Left cardiac atrium (tissue), 4 donors: ENCODE measurements at places on chromosomes 2 and 18.

- no peak for DNase-seq
Observed at GRCh38 chr2:119231975-119232665, 8.5 kb downstream of the STEAP3 start.

DNA sequence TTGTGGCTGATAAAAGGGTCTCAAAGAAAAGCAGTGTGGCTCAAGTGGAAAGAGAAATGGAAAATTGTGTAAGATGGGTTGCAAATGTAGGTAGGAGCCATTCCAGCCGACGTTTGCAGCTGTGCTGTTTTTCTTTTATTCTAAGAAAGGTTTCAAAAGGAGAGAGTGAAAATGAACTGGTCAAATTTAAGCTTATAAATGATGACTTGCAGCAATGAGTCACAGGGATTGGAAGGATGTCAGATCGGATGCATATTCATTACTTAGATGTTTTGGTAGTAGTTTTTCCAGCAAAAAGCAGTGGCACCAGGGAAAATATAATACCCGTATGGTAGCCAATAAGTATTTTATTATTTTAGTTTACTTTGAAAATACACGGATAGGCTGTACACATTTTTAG lies 79.1 kb downstream of the LRRTM4 start:
- no peak for DNase-seq

GRCh38 chr18:37335409-37335736 lies 230.2 kb downstream of the CELF4 start:
- DNase-seq = no peak

GRCh38 chr2:189305291-189305943 lies 125.9 kb upstream of the COL5A2 start:
- no peak for DNase-seq

DNA sequence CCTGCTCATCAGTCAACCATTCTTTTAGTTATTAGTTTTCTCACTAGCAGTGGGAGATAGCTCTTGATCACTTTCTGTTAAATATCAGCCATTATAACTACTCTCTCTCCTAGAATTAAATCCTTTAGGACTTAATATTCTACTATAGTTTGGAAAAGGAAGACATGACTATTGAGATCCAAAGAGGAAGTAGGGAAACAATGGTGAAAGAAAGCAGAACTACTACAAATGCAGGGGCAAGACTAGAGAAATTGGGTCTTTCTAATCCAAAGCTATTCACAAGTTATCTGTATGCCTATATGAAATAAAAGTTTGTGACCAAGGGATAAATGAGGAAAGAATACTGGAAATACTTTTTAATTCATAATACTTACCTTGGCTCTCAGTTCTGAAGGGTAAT lies 65.1 kb downstream of the SRBD1 start:
- no peak for DNase-seq

- no peak for DNase-seq
Observed at GRCh38 chr18:51054764-51055163, 24.8 kb downstream of the SMAD4 start.

GRCh38 chr18:62384068-62384467 lies 59.0 kb downstream of the TNFRSF11A start:
- no peak for DNase-seq

- no peak for DNase-seq
Observed at GRCh38 chr18:6198585-6198984, 216.1 kb downstream of the L3MBTL4 start.

DNA sequence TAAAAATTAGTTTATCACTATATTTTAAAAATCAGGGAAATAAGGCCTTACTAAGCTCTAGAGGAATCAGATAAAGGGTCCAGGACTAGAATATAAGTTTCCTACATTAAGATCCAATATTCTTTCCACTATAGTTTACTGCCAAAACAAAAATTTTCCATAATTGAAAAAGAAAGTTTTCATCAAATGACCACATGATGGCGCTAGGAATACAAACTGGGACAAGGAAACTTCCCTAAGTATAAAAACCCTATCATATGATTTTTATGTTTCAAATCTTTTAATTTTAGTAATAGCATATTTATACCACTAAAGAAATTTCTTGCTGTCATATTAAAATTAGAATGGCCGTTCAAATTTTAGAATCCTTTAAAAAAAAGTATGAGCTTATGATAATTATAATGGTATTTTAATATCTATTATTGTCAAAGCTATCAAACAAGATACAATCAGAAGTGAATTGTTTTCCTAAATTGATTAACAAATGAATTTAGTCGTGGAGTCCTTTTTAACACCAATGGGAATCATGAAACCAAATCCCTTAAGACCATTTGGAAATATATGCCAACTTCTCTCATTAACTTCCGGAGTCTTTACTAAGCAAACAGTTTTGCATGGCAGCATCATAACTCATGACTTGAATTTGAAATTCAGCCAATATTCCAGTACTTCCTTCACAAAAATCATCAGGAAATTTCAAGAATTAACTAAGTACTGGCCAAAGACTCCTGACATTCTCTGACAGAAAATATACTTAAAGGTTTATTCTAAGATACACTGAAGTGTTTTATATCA lies 70.3 kb downstream of the SCN1A start:
- no peak for DNase-seq

DNA sequence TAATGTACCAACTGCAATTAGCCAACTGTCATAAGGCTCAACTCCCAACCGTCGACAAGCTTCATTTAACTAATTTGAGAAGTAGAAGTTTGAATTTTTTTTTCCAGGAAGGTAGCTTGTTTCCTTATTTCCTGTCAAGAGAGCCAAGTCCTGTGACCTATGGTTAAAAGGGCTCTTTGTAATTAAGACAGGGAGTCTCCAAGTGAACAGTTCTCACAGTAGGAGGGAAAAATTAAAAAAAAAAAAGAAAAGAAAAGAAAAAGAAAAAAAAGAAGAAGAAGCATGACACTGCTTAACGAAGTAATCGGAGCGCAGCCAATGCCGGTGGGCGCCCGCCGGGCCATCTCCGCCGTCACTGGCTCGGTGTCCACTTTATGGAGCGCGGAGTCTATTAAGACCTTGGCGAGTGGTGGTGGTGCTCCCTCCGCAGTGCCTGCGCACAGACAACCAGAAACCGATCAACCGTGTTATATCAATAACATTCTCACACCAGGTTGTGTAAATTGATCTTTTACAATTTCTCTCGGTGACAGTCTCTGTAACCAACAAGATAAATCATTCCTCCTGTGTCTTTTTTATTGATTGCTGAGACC lies 197.2 kb upstream of the POU3F3 start:
- DNase-seq = no peak

DNA sequence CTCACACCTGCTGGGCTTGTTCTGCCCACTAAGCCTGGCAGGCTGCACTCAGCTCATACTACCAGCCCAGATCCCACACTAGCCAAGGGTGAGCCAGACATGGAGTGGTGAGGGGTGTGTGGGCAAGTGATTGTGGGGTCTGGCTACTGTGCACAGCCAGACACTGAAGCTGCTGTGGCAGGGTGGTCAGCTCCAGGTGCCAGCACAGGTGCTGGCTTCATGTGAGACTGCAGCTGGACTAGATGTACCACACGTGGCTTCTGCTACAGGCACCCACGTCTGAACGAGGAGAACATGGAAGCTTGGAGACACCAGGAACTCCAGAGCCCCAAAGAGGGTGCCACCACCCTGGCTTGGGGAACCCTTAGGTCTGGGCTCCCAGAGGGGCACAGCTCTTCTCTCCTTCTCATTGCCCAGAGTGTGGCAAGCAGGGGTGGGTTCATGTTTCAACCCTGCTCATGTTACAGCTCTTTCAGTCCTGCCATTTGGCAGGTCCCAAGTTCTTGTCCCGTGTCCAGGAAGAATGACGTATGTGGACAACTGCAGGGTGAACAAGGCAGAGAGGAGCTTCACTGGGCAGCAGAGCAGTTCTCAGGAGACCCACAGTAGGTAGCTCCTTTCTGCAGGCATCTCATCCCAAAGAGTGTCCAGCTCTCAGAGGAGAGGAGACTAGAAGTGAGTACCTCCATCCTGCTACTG lies 1624.2 kb upstream of the TMEFF2 start:
- DNase-seq = no peak

- peak; percentile 47 for DNase-seq
Observed at GRCh38 chr2:45986509-45986908, 310.7 kb upstream of the EPAS1 start.
